ENCODE measurements at places on chromosomes 4 and X.

DNA sequence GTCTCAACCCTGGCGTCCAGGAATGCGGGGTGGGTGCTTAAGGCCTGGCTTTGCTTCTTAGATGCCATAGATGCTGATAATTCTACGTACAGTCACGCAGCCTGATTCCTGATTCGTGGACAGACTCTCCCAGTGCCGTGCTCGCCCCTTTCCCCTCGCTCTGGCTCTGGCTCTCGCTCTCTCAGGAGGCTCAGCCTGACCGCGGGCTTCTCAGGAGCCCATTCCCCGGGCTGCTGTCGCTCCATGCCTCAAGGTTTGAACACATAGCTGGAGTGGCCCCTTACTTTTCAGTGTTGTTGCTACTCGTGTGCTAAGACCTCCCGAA is 59.2 kb upstream of the ZC4H2 start:
- no peak for DNase-seq

- DNase-seq = no peak
Observed at GRCh38 chrX:38999099-38999498, 197.8 kb downstream of the MID1IP1 start.

DNA sequence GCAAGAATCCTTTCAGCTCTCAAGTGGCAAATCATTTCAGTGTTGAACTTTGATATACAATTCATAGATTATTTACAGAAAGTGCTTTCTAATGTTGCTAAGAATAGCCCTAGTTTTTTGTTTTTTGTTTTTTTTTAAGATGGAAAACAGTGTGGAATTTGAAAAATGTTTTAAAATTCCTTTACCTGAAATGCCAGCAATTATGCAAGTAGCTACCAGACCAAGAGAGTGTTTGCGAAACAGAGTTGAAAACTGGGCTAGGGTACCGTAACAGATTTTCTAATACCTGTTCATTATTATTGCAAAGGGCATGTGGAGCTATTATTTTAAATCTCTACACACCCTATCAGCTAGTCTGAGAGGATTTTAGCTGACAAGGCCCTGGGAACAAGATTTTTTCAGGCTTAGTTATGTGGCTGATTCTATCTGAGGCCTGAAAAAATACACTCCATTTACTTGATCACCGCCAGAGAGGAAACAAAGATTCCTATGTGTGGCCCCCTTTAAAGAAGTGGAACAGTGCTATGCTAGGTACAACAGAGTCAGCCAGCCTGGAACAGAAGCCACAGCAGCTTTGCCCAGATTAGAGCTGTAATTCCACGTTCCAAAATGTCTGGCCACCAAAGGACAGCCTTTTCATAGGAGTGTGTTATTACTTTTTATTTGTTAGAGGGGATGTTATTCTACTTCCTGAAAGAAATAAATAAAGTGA is 46.9 kb upstream of the SLC39A8 start:
- no peak for DNase-seq

DNA sequence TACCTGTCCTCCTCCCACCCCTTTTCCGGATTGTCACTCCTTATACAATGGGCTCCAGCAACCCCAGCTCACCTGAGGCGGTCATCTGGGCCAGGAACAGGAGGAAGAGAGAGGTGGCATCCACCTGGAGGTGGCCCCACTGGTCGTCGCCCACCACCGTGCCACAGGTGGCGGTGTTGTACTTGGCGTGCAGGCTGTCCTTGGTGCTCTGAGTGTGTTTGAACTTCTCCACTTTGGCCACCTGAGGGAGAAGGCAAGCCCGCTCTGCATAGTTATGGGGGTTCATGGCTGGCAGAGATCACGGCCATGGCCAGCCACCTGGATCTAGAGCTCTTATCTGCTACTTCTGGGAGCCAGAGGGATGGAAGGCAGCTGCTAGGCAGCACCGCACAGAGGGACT is 32.9 kb downstream of the PHKA2 start:
- no peak for DNase-seq

- DNase-seq = no peak
Observed at GRCh38 chr4:24763631-24764297, 31.6 kb upstream of the SOD3 start.

- no peak for DNase-seq
Observed at GRCh38 chr4:44806071-44806470, 79.7 kb upstream of the GNPDA2 start.

DNA sequence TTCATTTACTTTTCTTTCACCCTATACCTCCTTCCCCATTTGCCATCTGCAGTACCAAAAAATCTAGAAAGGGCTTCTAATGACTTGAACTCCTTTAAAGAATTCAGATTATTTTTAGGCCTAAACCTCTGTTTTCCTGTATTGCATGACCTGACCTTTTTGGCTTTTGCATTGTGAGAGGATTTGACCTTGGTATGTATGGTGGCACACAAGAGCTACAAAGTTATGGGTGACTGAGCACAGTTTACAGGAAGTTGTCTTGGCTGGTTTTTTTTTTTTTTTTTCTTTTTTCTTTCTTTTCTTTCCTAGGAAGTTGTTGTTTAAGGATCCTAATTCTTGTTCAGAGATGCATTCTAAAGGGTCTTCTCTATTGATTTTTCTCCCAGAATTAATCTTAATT is 32.0 kb upstream of the MTMR8 start:
- no peak for DNase-seq

GRCh38 chr4:17939054-17939453 is 82.5 kb downstream of the LCORL start:
- DNase-seq = no peak

- DNase-seq = no peak
Observed at GRCh38 chr4:74499986-74500781, 55.2 kb downstream of the AREG start.

GRCh38 chr4:22607382-22607781 is 85.4 kb upstream of the GBA3 start:
- DNase-seq = no peak

- no peak for DNase-seq
Observed at GRCh38 chr4:133154725-133155124, 5.6 kb downstream of the PCDH10 start.

GRCh38 chr4:3335385-3335784 is 42.6 kb downstream of the RGS12 start:
- peak; percentile 22 for DNase-seq

GRCh38 chrX:134658760-134659023 is 421 bp upstream of the PLAC1 start:
- DNase-seq = no peak

- DNase-seq = no peak
Observed at GRCh38 chr4:23942471-23942870, 52.6 kb upstream of the PPARGC1A start.

DNA sequence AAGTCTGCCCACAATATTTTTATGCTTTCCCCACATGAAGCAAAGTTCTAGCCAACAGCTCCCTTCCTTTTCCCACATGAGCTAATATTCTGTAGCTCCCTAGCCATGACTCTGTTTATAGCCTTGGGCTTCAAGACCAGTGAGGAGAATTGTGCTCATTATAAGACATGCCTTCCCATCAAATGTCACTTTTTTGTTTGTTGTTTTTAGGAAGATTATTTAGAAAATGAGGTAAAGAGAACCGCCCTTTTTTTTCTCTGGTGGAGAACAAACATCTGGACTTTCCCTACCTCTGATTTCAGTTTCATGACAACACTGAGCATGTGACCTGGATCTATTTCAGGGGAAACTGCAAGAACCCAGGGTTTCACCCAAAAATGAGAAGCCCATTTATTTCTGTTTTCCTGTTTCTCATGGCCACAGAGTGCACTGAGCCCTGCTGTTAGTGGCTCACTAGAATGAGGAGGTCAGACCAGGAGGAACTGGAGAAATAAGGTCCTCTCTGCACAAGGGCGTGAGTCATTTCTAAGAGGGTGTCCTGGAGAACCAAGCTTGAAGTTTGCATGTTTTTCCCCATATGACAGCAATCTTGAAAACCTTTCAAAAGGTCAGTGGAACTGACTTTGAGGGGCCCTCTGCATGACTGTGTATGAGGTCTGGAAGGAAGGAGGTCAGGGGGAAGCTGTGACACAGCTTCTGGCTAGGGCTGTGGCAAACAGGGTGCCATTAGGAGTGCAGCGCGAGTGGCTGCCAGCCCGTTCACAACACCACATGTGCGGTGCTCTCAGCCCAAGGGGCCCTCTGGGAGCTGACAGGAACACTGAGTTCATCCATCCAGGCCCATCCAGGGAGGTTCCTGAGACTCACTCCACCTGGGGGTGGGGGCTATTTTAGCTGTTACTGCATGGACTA is 55.2 kb downstream of the CHST7 start:
- DNase-seq = no peak

DNA sequence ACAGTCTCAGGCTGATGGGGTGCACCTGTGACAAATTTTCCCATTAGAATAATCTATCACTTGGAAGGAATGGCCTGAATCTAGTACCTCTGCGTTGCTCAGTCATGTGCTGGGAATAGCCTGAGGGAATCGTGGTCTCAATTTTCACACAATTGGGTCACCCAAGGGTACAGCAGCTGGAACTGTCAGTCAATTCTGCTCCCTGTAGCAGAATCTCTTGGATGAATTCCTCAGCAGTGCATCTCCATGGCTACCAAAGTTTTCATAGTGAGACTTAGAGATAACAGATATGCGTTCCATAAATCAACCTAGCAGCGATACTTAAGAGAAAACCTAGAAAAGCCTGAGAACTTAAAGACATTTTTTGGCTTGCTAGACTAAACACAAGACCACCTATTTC is 288.7 kb upstream of the CTSO start:
- no peak for DNase-seq
